ENCODE measurements at places on chromosomes 2 and 18.

DNA sequence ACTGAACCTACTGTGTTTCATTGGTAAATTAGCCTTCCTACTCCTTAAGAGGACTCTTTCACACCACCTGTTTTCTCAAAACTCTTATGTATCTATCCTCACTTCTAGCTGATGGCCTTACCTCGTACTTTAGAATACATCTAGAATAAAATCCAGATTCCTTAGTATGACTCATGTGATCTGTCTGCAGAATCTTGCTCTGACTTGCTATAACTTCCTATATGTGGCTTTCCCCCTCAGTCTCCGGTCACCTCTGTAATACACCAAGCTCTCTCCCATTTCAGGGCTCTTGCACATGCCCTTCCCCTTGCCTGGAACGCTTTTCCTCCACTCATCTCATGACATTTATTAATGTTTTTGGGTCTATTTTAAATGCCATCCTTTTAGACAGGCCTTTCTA lies 95.6 kb upstream of the LHCGR start:
- no peak for DNase-seq

DNA sequence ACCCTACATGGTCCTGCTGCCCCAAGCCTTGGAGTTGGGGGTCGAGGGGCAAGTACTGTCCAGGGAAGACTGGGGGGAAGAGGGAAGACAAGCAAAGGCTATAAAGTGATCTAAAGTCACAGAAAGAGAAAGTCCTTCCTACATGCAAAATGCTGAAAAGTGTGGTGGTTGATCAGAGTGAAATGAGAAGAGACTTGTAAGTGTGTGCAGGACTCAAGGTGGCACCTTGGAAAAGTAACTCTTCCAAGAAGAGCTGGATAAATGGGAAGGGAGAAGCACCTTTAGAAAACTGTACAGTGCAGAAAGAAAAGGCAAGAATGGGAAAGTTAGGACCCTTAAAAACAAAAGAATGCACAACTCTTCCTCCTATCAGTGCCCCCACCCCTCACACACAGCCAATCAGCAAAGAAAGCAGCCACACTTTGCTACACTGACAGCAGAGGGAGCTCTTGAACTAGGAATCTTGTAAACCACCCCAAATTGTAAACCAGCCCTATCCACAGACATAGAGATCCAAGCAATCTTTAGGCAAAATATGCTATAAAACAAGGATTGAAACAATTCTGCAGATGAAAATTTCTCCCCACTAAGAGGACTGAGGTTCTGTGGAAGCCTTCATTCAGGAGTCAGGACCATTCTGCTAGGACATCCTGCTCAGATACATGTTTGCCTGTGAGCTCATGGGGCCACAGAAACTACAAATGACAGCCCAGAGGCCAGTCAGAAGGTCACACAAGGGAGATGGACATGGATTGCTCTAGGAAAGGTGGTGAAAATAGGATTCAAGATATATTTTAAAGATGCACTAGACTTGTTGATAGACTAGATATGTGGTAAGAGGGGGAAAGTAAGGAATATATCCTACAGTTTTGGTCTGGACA lies 146.4 kb downstream of the FTCDNL1 start:
- DNase-seq = peak; percentile 61

- DNase-seq = peak; percentile 61
Observed at GRCh38 chr18:32271672-32272208, 81.9 kb downstream of the MEP1B start.

DNA sequence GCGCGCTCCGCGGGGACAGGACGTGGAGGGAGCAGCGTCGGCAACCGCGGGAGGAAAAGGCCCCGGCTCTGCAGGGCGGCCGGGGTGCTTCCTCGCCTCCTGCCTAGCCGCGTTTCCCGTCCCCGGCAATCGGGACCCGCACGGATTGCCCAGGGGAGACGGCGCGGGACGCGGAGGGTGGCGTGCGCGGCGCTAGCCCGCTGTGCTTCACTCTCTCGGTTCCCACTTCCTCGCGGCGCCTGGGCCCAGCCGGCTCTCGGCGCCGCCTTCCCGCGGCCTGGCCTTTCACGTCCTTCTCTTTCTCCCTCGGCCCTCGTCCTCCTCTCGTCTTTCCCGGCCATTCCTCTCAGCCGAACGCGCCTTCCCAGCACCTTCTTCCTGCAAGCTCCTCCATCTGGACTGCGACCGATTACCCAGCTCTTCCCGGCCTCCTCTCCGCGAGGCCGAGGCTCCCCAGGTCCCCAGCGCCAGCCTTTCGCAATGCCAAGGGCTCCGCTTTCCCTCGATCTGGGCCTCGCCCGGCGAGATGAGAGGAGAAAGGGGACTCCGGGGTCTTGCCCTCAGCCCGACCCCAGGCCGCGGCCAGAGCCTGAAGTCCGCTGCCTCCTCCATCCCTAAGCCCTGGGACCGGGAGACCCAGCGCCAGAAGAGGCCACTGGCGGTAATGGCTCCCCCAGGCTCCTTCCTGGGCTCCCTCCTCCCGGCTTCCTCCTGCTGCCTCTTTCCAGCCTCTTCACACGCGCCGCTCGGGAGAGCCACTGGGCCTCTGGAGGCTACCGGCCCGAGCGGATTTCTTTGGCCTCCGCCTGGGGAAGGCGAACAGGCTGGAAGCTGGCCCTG lies 34.3 kb upstream of the ATP6V1B1 start:
- no peak for DNase-seq

DNA sequence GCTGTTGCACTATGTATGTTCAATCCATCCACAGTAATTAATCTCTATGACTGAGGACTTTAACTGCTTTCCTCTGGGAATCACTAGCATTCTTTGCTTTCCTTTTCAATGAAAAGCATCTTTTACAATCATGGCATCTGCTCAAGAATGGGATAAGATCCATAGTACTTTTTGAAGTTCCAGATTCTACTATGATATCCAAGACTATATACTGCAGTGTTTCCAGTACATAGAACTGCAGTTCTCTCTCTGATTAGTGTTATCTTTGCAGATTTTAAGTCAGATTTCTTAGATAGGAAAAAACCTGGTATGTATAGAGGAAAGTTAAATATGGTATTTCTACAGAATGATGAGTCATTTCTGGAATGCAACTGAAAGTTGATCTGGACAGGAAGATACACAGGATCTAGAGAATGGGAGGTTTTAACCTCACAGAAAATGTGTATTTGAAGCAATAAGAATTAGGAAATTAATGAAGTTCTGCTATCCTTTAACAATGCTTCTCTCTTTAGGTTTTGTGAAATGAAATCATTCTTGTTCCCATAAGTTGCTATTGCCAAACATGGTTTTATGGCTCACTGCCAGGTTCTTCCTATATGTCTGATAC lies 670.7 kb downstream of the ERBB4 start:
- no peak for DNase-seq

DNA sequence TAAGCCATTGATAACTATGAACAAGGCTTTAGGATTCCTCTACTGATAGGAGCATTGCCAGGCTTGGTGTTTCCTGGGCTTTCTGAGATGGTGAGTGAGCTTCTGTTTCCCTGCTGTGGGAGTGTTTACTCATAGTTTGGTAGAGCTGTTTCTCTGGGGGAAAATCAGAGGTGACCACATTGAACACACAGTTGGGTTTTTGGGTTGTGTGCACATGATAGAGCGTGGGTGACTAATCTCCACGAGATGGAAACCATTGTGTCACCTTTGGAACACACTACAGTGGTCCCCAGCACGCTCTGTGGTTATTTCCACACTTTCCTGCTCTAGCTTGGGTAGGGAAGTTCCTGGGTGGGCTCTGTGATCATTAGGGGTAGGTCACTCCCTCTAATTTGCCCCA lies 5.4 kb downstream of the IL1R1 start:
- DNase-seq = no peak

DNA sequence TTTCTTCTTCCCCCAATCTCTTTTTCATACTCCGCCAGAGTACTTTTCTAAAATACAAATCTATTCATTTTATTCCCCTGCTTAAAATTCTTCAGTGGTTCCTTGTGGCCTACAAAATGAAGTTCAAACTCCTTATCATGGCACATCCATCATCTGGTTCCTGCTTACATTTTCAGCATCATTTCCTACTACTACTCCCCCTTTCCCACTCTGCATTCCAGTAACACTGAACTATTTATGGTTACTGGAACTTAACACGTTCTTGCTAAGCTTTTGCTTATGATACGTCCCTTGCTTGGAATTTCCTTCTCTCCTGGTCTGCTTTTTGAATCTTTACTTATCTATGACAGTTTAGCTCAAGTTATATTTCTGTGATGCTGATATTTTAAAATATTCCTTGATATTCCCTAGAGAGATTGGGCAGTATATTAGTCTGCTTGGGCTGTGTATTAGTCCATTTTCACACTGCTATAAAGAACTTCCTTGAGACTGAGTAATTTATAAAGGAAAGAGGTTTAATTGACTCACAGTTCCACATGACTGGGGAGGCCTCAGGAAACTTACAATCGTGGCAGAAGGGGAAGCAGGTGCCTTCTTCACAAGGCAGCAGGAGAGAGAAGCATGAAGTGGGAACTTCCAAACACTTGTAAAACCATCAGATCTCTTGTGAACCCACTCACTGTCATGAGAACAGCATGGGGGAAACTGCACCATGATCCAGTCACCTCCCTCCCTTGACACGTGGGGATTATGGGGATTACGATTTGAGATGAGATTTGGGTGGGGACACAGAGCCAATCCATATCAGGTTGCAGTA lies 53.2 kb downstream of the BMPR2 start:
- DNase-seq = no peak

- DNase-seq = no peak
Observed at GRCh38 chr2:173644146-173644545, 289.5 kb downstream of the CDCA7 start.

- no peak for DNase-seq
Observed at GRCh38 chr18:23634692-23635091, 28.0 kb downstream of the ANKRD29 start.

GRCh38 chr18:11887328-11888128 lies 20.6 kb downstream of the MPPE1 start:
- DNase-seq = peak; percentile 30

- no peak for DNase-seq
Observed at GRCh38 chr2:69554981-69555380, 88.6 kb downstream of the AAK1 start.

DNA sequence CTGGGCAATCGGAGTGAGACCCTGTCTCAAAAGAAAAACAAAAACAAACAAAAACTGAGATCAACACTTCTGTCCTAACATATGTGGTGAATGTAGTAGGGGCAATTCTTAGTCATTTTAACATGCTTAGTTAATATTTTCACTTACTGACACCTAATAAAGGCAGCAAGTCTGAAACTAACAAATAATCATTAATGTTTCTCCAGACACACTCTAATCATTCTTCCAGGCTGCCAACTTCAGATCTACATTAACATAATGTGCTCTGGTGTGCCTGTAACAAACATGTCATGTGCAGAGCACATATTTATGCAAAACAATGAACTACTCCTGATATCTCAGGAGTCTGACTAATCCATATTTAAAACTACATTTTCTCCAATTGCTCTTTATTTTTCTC lies 6.0 kb downstream of the KRCC1 start:
- DNase-seq = no peak

DNA sequence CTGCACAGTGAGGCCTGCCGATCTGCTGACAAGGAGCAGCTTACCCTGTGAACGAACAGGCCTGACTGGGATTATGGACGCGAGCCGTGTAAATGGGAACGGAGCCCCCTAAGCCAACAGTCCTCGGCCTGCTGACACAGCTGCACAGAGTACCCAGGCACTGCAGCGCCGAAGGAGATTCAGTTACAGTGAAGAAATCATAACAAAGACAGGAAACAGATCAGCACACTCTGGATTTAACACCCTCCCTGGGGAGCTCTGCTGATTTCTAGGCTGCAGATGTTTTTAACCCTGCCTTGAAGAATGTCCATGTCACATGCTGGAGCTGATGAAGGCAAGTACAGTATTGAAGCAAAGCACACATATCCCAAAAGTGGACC lies 43.4 kb downstream of the COLEC12 start:
- no peak for DNase-seq

DNA sequence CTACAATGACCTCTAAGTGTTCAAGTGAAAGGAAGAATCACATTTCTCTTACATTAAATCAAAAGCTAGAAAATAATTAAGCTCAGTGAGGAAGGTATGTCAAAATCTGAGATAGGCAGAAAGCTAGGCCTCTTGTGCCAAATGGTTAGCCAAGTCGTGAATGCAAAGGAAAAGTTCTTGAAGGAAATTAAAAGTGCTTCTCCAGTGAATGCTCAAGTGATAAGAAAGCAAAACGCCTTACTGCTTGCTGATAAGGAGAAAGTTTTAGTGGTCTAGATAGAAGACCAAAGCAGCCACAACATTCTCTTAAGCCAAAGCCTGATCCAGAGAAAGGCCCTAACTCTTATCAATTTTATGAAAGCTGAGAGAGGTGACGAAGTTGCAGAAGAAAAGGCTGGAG lies 932.3 kb upstream of the ACVR2A start:
- DNase-seq = no peak

- DNase-seq = no peak
Observed at GRCh38 chr2:107305966-107306365, 420.0 kb upstream of the ST6GAL2 start.

DNA sequence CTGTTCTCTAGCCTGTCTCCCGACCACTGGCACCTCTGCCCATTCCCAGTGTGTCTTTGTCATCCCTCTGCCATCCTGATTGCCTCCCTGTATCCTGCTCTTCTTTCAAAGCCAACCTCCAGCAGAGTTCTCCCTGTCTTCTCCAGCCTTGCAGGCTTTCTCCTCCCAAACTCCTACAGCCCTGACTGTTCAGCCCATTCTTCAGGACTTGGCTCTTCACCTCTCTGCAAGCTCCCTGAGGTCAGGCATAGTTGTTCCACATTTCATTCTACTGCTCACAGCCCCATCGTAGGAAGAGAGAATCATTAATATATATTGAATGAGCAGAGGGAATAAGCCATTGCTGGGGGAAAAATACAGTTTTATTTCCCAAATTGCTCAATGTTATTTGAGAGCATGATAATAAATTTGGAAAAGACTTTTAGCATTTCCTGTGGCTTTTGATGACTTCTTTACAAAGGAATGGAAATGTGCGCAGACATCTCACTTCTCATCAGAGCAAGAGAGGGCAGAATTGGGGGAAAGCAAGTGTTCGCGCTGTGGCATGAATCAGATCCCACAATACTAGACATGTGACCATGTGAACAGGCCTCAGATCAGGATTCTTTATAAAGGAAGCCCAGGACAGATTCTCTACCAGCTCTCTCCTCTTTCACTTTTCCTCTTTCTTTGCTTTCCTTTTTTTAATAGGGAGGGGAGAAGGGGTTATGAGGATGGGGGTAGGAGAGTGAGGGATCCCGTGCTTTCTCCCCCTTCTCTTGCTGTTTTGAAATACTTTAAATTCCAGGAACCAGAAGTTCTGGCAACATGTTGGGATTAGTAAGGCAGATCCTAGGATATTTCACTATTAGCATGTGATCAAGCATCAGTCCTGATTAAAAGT lies 37.4 kb downstream of the EPAS1 start:
- DNase-seq = no peak
